ENCODE measurements at places on chromosomes 13 and 19. TPM values are rescaled to one million over a fixed set of nuclear protein-coding genes. Genes with fewer than 3 reads are reported as not detected.
A peak's percentile ranks its signal among the peaks of the same experiment; 100 is the strongest.

- H3K4me1 ChIP-seq, result peaks cover 6% of the 10 kb centered on the region
- DNase-seq, result no peak
- peak overlapping the region; percentile 59 for H3K27ac ChIP-seq
Observed at GRCh38 chr13:112894673-112895481, 74.1 kb upstream of the MCF2L start.

DNA sequence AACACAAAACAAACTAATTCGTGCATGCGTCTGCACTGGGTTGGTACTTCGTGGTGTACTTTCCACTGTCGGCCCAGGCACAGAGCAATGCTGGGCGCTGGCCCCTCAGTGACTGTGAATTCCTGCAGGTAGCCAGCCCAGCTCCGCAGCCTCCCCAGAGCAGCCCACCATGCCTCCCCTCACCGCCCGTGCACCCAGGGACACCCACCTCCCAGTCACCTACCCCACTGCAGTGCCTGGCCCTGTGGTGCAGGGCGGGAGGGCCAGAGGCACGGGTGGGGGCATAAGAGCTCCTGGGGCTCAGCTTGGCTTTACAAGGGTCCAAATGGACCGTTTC lies 93.1 kb upstream of the ZNF507 start:
- H3K36me3 ChIP-seq, result no peaks in the 10 kb centered on the region
- no peak overlapping the region for H3K4me3 ChIP-seq
- no peaks in the 10 kb centered on the region for H3K4me1 ChIP-seq
- H3K27ac ChIP-seq, result no peak overlapping the region
- DNase-seq, result no peak
- H3K27me3 ChIP-seq, result no peaks in the 10 kb centered on the region

- no peak for DNase-seq
- no peaks in the 10 kb centered on the region for H3K36me3 ChIP-seq
- H3K4me3 ChIP-seq, result no peak within 1 kb of the TSS
- no peaks in the 10 kb centered on the region for H3K27me3 ChIP-seq
- H3K4me1 ChIP-seq, result no peaks in the 10 kb centered on the region
- no peak within 1 kb of the TSS for H3K27ac ChIP-seq
Observed at GRCh38 chr19:23758187-23759074, at the start of gene ZNF681. Gene ZNF681, minus strand, starts transcription at chr19:23758891. Its CDS starts 142 bp downstream, at chr19:23758749.

- H3K36me3 ChIP-seq, result no peaks in the 10 kb centered on the region
- no peak overlapping the region for H3K27ac ChIP-seq
- no peak for DNase-seq
- no peaks in the 10 kb centered on the region for H3K4me1 ChIP-seq
Observed at GRCh38 chr13:29137016-29137415, 316.9 kb downstream of the MTUS2 start.

DNA sequence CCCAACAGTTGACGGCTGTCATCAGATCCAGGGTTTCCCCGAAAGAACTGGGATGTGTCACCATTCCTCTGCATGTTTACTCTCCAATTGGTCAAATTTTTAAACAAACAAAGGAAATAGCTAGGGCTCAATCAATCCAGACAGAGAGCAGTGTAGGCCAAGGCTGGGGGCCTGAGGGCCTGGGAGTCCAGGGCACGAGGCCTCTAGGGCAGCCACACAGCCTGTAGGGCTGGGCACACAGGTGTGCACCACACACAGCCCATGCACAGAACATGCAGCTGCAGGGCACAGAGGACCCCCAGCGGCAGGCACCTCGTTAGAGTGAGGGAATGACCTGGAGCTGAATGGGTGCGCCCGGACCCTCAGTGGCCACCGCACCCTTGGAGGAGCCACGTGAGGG lies 9.5 kb downstream of the MIER2 start:
- no peak for DNase-seq
- no peaks in the 10 kb centered on the region for H3K27me3 ChIP-seq
- H3K27ac ChIP-seq, result no peak overlapping the region
- no peaks in the 10 kb centered on the region for H3K4me1 ChIP-seq
- peaks cover 8% of the 10 kb centered on the region for H3K36me3 ChIP-seq

GRCh38 chr19:3058821-3059314 lies 3.4 kb downstream of the TLE5 start:
- H3K36me3 ChIP-seq, result peaks cover 17% of the 10 kb centered on the region
- H3K4me3 ChIP-seq, result no peak overlapping the region
- H3K27ac ChIP-seq, result no peak overlapping the region
- H3K4me1 ChIP-seq, result peaks cover 33% of the 10 kb centered on the region

DNA sequence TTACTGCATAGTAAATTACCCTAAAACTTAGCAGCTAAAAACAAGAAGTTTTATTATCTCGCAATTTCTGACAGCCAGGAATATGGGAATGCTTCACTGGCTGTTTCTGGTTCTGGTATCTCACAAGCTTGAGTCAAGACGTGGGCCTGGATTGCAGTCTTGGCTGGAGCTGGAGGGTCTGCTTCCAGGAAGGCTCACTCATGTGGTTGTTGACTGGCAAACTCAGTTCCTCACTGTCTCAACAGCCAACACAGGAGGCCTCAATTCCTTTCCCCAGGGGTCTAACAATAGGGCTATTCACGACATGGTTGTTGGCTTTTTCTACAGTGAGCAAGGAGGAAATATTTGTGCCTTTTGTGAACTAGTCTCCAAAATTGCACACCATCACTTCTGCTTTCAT lies 146.3 kb downstream of the GPC5 start:
- no peaks in the 10 kb centered on the region for H3K36me3 ChIP-seq
- H3K27ac ChIP-seq, result no peak overlapping the region
- DNase-seq, result no peak
- no peak overlapping the region for H3K4me3 ChIP-seq
- no peaks in the 10 kb centered on the region for H3K27me3 ChIP-seq
- H3K4me1 ChIP-seq, result no peaks in the 10 kb centered on the region

GRCh38 chr13:101307181-101307701 lies 109.1 kb downstream of the NALCN start:
- H3K27me3 ChIP-seq, result no peaks in the 10 kb centered on the region
- no peaks in the 10 kb centered on the region for H3K4me1 ChIP-seq
- no peak overlapping the region for H3K4me3 ChIP-seq
- H3K27ac ChIP-seq, result no peak overlapping the region
- DNase-seq, result no peak

- no peak overlapping the region for H3K27ac ChIP-seq
- H3K27me3 ChIP-seq, result peaks cover 13% of the 10 kb centered on the region
- no peaks in the 10 kb centered on the region for H3K36me3 ChIP-seq
- H3K4me1 ChIP-seq, result no peaks in the 10 kb centered on the region
- H3K4me3 ChIP-seq, result no peak overlapping the region
- no peak for DNase-seq
Observed at GRCh38 chr13:100962585-100962984, 288.0 kb upstream of the TMTC4 start.

- H3K4me3 ChIP-seq, result no peak overlapping the region
- H3K27me3 ChIP-seq, result no peaks in the 10 kb centered on the region
- DNase-seq, result no peak
Observed at GRCh38 chr19:1290196-1290702, 4.6 kb downstream of the EFNA2 start.

DNA sequence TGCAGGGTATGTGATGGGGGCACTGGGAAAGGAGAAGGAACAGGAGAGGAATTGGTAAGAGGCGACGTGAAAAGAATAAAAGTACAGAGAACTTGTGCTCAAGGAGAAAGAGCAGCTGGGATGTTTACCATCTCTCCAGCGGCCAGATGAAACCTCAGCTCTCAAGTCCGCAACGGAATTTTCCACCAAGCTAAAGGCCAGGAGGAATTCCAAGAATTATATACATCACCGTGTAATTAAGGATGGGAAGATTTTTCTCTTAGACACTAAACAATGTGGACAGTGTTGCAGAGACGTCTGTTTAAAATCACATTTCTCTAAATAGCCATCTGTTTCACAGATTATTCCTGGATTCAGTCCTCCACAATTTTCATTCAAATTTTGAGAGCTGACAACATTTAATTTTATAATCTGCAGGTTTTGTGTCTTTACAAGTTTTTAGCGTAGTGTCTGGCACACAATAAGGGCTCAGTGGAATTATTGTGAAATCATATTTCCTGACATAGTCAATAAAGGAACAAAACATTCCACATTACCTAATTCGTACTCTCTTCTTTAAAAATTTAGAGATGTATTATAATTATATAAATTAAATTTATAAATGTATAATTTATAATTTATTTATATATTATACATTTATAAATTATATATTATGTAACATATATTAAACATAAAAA lies 23.0 kb upstream of the USP29 start:
- no peak overlapping the region for H3K4me3 ChIP-seq
- no peaks in the 10 kb centered on the region for H3K4me1 ChIP-seq
- no peak overlapping the region for H3K27ac ChIP-seq

DNA sequence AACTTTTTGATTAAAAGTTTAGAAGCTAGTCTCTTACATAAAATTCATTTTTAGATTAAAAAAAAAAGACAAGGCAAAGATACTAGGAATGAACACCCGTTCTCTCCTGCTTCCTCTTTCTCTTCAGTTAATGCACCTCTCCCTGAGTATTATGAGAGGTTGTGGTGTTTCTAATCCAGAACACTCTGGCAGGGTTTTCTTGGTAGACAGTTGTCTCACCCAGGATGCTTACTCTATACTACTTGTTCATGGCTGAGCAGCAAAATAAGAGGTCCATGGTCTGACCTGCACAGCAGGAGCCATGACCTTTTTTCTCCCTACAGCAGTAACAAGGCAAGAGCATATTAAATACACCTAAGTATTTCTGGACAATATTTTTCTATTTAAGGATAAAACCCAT lies 62.0 kb downstream of the MICU2 start:
- H3K27me3 ChIP-seq, result no peaks in the 10 kb centered on the region
- H3K27ac ChIP-seq, result no peak overlapping the region
- no peaks in the 10 kb centered on the region for H3K36me3 ChIP-seq
- H3K4me3 ChIP-seq, result no peak overlapping the region

DNA sequence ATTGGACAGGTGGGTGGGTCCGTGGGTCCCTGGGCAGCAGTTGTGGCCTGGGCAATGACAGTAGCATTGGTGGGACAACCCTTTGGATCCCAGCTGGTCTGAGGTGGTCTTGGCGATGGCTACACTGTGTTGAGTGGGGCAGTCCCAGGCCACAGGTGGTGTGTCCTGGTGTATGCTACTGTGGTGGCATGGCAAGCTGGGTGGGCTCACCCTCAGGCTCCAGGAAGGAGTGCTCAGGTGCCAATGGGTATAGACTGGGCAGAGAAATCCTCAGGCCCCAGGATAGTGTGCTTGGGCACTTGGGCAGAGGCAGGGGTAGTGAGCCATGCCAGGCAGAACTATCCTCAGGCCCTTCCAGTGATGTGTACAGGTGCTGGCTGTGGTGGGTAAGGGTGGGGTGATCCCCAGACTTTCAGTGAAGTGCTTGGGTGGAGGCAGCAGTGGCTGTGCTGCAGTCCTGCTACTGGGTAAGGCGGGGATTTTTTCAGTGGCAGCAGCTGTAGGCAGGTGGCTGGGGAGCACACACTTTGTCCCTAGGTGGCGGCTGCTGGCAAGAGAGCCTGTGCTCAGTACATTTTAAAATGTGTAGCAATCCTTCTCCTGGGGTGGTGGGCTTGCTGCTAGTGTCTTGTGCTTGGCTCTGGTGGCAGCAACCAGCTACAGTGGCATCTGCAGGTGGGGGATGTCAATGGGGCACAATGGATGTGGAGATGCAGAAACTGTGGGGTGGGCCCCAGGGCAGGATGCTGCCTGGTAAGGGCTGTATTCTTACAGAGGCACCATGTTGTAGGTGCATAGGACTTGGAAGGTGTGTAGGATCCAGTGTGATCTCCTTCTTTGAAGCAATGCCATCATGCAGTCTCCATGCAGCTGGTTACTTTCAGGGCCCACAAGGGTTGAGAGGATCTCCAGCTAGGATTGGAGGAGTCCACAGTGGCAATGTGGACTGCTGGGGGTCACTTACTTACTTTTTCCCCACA lies 64.9 kb downstream of the DNAJC3 start:
- no peak for DNase-seq
- no peaks in the 10 kb centered on the region for H3K27me3 ChIP-seq
- peaks cover 3% of the 10 kb centered on the region for H3K4me1 ChIP-seq

- H3K27me3 ChIP-seq, result no peaks in the 10 kb centered on the region
- peaks cover 17% of the 10 kb centered on the region for H3K4me1 ChIP-seq
- no peak for DNase-seq
- no peak overlapping the region for H3K27ac ChIP-seq
- H3K4me3 ChIP-seq, result no peak overlapping the region
Observed at GRCh38 chr19:19460761-19461265, 54.5 kb downstream of the TSSK6 start.

DNA sequence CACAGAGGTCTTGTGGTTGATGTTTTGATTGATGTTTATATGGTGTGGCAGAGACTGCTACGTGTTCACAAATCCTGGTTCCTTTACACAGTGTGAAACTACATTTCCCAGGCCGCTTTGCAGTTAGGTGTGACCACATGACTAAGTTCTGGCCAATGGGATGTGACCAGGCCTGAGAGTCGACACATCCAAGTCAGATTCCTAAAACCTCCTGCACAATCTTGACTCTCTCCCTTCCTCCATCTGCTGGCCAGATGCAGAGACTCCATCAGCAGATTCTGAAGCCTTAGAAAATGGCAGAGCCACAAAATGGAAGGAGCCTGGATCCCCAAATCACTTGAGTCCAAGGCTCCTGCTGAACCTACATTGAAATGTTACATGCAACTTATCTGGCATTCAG lies 12.6 kb downstream of the CD37 start:
- H3K27ac ChIP-seq, result peak overlapping the region; percentile 36
- H3K4me3 ChIP-seq, result no peak overlapping the region
- DNase-seq, result peak; percentile 81
- no peaks in the 10 kb centered on the region for H3K4me1 ChIP-seq
- H3K36me3 ChIP-seq, result peaks cover 40% of the 10 kb centered on the region
- no peaks in the 10 kb centered on the region for H3K27me3 ChIP-seq

GRCh38 chr13:87398047-87398446 lies 273.1 kb upstream of the SLITRK5 start:
- DNase-seq, result no peak
- H3K27me3 ChIP-seq, result no peaks in the 10 kb centered on the region
- no peak overlapping the region for H3K27ac ChIP-seq
- no peak overlapping the region for H3K4me3 ChIP-seq

DNA sequence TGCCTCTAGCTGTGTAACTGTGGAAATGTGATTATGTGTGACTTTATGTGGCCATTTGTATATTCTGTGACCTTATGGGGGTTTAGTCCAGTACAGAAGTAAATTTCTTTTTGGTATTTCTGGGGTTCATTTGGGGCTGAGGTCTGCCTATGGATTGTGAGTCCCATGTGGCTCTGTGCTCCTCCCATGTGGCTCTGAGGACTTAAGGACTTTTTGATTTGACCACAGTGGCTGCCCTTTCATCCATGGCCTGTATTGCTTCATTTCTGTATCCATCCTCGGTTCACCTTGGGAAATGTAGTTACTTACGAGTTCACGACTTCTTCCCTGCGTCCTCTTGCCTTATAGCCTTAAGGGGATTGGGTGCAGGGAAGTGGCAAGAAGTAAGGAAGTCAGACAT lies 1.0 kb downstream of the ZNF420 start:
- no peaks in the 10 kb centered on the region for H3K4me1 ChIP-seq
- H3K27ac ChIP-seq, result no peak overlapping the region
- no peak for DNase-seq
- H3K27me3 ChIP-seq, result no peaks in the 10 kb centered on the region

The LGI4 gene
- total RNA-seq, result 0.32 TPM

The PRR36 gene
- total RNA-seq, result 7.5 TPM

The CEACAM8 gene
- total RNA-seq, result not detected

The ZNF665 gene
- 0.44 TPM for total RNA-seq

The RAB3A gene
- 10.6 TPM for total RNA-seq

The ADGRL1 gene
- 88.6 TPM for total RNA-seq

The GAMT gene
- 102 TPM for total RNA-seq

The TMEM238 gene
- total RNA-seq, result 21.0 TPM

The MAMSTR gene
- 1.3 TPM for total RNA-seq

The LGALS14 gene
- not detected for total RNA-seq

The LRRC63 gene
- not detected for total RNA-seq

The SCGB2B2 gene
- 0.27 TPM for total RNA-seq

The CFAP97D2 gene
- not detected for total RNA-seq

The LMTK3 gene
- total RNA-seq, result 19.9 TPM

The KRTDAP gene
- 0.74 TPM for total RNA-seq

The UBA52 gene
- 1,743 TPM for total RNA-seq

The PLVAP gene
- total RNA-seq, result 0.47 TPM

The LAIR2 gene
- total RNA-seq, result not detected

Measured in HCT116 (cell line).